ENCODE measurements at places on chromosomes 6 and 20.

DNA sequence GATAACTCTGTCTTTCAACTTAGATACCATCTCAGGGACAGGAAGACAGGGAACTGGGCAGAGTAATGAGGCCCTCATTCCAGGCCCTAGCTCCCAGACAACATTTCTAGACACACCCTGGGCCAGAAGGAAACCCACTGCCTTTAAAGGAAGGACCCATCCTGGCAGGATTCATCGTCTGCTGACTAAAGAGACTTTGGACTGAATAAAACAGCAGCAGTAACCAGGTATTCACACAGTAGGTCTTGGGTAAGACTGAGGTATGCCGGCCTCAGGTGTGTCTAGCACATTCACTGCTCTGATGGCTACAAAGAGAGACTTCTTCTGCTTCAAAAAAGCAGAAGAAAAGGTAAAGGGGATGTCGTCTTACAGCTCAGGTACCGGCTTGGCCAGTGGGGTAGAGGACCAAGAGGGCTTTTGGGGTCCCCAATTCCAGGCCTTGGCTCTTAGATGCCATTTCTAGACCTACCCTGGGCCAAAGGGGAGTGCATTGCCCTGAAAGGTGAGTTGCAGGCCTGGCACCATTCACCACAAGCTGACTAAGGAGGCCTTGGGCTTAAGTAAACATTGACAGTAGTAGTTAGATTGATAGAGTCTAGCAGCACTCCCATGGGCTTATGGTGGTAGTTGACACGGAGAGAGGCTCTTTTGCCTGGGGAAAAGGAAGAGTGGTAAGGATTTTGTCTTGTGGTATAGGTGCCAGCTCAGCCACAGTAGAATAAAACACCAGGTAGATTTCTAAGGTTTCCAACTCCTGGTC, 13.4 kb downstream of the SNX14 start:
- DNase-seq, result peak; percentile 22

GRCh38 chr20:48265791-48266190, 480.5 kb upstream of the SULF2 start:
- DNase-seq, result no peak

GRCh38 chr6:6006428-6007365, at the start of gene NRN1:
TSS of gene NRN1 (minus strand) at chr6:6006925. CDS start at chr6:6006749, 176 bp downstream.
- DNase-seq, result no peak

DNA sequence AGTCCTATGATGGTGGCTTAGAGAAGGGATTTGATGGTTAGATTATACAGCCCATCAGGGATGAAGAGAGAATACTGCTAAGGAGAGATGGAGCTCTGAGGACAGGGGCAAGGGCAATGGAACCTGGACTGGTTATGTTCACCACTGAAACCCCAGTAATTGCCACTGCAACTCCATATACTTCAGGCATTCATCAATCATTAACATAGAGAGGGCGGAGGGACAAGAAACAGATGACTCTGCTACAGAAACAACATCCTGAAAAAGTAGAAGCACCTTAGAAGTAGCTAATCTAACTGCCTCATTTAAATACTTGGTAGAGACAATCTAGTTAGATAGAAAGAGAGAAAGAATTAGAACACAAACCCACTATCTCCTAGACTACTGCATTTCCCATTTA, 89.8 kb downstream of the MDN1 start:
- no peak for DNase-seq

- peak; percentile 24 for DNase-seq
Observed at GRCh38 chr6:64220801-64221200, 585.2 kb downstream of the PHF3 start.

DNA sequence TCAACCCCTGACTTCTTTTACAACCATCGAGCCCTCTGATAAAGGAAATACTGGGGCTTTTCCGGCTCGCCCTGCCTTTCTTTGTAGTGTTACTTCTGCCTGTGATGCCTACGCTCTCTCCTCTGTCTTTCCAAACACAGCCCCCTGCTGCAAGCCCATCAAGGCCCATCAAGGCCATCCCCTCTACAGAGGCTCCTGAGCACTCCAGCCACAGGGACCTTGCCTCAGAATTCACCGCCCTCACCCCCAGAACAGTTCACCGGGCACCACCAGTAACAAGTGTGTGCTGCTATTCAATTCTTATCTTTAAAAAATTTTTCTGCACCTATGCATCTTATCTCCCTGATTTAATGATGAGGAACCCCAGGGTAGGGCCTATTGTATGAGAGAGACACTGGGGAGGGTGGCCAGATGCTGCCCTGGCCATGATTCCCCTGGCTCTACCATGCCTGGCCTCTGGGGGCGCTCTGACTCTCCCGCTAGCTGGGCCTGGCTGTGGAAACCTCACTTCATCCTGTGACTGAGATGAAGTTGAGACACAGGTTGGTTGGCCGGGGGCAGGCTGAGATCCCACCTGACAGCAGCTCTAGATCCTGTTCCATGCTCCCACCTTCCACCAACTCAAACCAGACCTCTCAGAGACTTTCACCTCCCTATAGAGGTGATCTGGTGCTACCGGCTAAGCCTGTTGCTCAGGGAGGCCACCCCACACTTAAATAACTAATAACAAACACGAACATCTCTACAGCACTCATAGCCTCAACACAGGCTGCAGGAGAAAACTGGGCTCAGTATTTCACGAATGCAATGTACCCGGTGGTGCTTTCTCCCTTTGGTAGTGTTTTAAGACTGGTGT, 19.2 kb upstream of the GLP1R start:
- DNase-seq, result no peak

GRCh38 chr20:49699200-49699992, 14.3 kb downstream of the B4GALT5 start:
- DNase-seq, result peak; percentile 89

DNA sequence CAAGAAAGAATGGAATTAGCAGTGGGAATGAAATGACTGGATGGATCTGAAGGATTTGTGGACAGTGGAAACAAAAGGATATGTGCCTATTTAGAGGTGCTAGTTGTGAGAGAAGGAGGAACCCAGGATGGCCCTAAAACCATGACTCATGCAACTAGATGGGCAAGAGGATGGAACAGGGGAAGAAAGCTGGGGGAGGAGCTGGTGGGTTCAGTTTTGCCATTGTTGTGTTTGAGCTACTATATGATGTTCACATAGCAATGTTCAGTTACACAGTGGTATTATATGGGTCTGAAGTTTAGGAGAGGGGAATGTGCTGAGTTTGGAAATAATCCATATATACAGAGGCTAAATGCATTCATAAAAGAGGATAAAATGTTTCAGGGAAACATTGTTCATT, 125.7 kb upstream of the SSTR4 start:
- DNase-seq, result no peak

DNA sequence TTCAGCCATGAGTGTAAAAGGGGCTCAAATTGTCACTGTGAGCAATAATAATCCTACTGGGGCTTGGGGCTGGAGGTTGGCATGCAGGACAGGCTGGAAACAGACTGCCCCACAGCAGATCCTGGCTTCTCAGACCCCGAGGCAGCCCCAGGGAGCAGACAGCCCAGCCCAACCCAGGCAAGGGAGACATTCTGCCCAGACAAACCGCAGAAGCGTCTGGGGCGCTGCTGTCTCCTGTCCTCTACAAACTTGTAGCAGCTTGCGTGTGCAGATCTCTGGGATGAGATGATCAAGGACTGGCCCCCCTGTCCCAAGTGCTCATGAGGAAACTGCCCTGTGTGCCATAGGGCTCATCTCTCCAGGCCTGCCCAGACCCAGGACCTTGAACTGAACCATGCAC, 84.6 kb downstream of the MAFB start:
- no peak for DNase-seq
